Activated CD4-positive, alpha-beta T cell treated with anti-CD3 and anti-CD28 coated beads, Interleukin-2, amount 50 U/mL, for 1 hour (primary cell): ENCODE measurements at places on chromosomes 4 and X.

DNA sequence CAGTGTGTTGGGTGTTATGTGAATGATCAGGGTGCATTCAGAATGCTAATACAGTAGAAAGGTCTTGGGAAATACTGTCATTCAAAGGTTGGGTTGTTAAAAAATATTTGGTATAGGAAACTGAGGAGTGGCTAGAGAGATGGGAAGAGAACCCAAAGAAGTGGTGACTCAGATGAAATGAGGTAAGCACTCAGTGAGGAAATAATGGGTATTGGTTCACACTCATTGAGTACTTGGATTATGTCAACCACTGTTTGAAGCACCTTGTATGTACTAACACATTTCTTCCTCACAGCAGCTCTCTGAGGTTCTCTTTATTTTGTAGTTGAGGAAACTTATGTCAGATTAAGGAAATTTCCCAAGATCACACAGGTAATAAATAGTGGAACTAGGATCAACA is 40.8 kb upstream of the NUDT6 start:
- DNase-seq, result no peak

DNA sequence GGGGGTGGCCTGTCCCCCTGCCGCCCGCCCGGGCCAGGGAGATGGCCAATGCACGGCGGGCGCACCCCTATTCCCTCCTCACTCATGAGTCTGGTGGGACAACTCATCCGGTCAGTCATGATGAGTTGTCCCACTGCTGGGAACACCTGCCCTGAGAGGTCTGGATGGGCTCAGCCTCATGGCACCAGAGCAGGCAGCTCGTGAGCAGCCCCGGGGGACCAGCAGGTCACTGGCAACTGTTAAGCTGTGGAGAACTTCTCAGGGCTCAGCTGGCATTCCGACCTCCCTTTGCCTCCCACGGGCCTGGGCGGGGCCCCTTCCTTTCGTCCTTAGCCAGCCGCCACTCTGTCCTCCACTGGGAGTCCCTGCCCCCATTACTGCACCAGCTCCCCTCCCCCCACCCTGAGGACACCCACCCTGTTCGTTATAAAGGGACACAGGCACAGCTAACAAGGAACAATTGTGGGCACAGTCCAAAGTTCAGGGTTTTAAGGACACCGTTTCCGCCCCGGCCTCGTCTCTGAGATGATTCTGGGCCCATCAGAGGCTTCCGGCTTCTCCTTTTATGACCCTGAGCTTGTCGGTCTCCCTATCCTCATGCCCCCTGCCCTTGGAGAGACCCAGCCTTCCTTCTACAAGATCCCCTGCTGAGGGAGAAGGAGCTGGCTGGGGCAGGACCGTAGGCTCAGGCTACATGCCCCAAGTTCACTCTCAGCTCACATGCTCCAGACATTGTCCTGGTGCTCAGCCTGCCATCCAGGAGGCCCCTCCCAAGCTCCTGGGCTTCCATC is 14.6 kb upstream of the KIAA0232 start:
- DNase-seq, result no peak

- DNase-seq, result no peak
These were observed 70.2 kb downstream of the GC start for GRCh38 chr4:71713611-71714203.

- DNase-seq, result no peak
These were observed 10.9 kb downstream of the BOD1L1 start for GRCh38 chr4:13616597-13616996.

DNA sequence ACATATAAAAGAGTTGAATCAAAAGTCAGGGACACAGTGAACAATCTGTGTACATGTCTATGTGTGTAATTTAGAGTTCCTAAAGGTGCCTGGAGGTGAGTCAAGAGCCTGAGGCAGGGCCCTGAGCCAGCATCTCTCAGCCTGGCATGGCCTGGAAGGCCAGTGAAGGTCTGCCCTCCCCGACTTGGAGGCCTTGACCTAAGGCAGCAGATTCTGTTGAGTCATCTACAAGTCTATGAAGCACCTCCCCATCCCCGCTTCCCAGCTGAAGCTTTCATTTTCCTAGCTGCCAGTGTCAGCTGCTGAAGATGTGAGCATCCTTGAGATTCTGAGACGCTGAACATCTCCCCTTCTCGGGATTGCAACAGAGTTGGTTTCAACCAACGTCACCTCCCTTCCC is 583.9 kb downstream of the BCOR start:
- DNase-seq, result no peak

GRCh38 chr4:148651991-148652390 is 209.8 kb upstream of the NR3C2 start:
- DNase-seq, result no peak

DNA sequence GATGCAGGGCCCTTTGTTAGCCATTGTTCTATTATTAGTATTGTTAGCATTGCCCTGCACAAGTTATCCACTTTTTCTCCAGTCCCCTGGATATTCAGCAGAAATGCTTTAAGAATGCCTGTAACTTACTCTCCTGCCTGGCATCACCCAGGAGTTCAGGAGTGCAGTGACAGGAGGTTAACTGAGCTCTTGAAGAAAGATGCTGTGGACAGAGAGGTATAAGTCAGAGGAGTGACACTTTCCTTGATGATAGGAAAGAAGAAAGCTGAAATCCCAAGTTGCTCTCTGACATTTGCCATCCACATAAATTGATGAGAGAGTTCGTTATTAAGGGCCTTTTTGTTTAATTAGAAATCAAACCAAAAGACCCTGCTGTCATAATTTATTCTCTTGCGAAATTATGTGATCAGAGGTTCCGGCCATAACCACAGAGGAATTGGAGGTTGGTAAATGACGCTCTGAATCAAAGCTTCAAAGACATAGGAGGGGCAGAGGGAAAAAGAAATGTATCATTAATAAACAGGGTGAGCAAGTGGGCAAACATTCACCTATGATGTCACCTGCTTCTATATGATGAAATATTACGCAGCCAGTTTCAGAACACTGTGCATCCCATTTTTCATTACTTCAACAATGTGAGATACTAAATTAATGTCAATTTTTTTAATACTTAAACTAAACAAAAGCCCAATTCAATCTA is 230.2 kb upstream of the JADE1 start:
- no peak for DNase-seq

DNA sequence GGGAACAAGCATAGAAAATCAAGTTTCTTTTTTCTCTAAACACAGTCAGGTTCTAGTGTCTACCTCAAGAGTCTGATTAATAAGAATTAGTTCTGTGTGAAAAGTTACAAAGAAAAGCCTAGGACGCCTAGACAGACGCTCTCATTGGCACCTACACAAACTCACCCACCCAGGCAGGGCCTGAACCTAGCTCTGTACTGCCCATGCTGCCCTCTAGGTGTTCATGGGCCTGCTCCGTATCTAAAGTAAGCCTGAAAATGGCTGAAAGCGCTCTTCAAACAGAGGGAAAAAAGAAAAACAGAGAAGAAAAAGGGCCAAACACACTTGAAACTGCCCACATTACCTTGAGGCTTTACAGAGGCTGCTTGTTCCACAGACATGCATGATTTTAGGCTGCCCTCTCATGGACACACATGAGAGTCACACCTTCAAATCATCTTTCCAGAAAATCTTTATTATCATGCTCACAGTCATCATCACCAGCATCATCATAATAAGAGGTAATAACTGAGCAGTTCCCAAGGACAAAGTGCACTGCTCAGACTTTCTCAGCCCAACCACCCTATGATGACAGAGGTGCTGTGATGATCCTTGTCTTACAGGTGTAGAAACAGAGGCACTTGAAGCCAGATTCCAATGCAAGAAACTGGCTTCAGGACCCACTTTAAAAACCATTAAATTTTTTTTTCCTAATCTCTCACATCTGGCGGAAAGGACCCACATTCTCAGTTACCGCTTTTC is 49.6 kb downstream of the MAP7D2 start:
- peak; percentile 2 for DNase-seq

GRCh38 chr4:93299118-93299517 is 529.4 kb upstream of the ATOH1 start:
- no peak for DNase-seq

- DNase-seq, result no peak
These were observed 169.8 kb upstream of the GALNT7 start for GRCh38 chr4:172998527-172999469.

GRCh38 chr4:38618505-38618904 is 45.5 kb upstream of the KLF3 start:
- no peak for DNase-seq

GRCh38 chr4:130850019-130850524 is 1754.1 kb downstream of the C4orf33 start:
- no peak for DNase-seq

DNA sequence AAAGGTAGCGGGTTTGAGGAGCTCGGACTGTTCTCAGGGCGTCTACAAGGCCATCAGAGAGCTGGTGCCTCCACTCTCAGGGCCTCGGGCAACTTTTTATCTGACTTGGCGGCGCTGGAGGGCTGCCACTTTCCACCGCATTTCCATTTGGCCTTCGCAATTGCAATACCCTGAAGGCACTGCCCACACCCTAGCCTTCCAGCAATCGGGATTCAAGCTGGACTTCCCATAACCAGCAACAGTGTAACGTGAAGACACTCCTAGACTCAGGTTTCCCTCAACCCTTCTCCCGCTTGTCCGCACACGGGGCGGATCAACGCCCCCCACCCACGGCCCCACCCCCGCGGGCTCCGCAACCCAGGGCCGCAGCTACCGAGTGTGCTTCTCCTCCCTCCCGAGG is 50.2 kb upstream of the BCOR start:
- DNase-seq, result no peak

- DNase-seq, result peak; percentile 16
These were observed 88.4 kb downstream of the FRMPD3 start for GRCh38 chrX:107537815-107538214.

DNA sequence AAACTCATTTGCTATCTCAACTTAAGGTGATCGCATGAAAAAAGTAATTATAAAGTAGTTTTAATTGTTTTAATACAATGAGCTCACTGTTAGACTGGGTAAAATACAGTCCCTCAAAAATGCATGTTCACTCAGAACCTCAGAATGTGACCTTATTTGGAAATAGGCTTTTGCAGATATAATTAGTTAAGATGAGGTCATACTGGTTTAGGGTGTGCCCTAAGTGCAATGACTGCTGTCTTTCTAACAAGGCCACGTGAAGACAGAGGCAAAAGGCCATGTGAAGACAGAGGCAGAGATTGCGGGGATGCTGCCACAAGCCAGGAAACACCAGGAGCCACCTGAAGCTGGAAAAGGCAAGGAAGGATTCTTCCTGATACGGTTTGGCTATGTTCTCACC is 262.1 kb downstream of the NKX6-1 start:
- no peak for DNase-seq

- DNase-seq, result no peak
These were observed 386.1 kb upstream of the HS3ST1 start for GRCh38 chr4:11814758-11815157.

GRCh38 chrX:155745792-155746191 is 133.0 kb upstream of the TMLHE start:
- no peak for DNase-seq

DNA sequence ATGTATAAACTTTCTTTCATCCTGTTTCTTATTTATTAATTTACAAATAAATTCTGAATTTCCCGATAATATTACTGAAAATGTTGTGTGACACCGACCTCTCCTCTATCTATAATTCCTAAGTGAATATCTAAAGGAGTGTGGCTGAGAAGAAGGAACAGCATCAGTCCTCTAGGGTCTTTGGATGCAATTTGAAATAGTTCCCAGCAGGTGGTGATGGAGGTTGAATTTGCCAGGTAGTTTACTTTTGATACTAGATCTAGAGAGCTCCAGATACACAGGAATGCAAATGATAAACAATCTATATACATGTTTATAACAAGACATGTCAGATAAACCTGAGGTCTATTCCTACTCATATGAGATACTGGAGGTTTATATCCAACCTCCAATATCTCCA is 305.4 kb downstream of the PCDH18 start:
- DNase-seq, result no peak

DNA sequence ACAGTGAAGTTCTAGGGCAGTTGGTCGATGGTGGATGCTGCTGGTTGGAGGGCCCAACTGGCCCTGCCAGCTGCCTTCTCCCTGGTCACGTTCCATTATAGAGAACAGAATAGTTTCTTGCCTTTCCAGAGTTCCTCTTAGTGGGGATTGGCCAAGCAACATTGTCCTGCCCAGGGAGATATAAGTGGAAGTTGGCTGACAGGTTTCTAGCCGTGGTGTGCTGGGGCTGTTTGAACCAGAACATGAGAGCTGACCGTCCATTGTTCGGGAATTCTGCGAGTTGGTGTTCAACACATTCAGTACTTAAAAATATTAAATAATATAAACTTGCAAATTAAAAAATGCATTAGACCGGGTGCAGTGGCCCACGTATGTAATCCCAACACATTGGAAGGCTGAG is 3.5 kb upstream of the AFAP1 start:
- no peak for DNase-seq

DNA sequence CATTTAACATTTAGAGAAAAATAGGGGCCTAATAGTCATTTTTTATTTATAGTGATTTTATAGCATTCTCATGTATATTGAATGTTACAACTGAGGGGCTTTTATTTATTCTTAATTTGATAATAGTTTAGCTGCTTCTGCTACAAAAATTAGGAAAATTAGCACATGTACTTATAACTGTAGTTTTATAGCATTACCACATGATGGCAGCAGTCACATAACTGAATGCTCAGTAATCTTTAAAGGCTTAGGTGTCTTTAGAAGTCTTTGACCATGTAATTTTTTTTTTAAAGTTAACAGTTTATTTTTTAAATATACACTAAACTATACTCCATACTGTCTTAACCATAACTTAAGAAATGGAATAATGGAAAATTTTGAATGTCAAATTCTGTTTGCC is 136.6 kb downstream of the STAG2 start:
- DNase-seq, result no peak
